Suprapubic skin (tissue), 4 donors: ENCODE measurements at places on chromosomes 16 and 17.

- peak; percentile 94 for DNase-seq
These were observed 684 bp downstream of the ZNF668 start for GRCh38 chr16:31073142-31073969.

- no peak for DNase-seq
These were observed 107.2 kb downstream of the PHKB start for GRCh38 chr16:47568351-47568750.

- no peak for DNase-seq
These were observed 20.7 kb upstream of the LRRC37A start for GRCh38 chr17:46274238-46274637.

DNA sequence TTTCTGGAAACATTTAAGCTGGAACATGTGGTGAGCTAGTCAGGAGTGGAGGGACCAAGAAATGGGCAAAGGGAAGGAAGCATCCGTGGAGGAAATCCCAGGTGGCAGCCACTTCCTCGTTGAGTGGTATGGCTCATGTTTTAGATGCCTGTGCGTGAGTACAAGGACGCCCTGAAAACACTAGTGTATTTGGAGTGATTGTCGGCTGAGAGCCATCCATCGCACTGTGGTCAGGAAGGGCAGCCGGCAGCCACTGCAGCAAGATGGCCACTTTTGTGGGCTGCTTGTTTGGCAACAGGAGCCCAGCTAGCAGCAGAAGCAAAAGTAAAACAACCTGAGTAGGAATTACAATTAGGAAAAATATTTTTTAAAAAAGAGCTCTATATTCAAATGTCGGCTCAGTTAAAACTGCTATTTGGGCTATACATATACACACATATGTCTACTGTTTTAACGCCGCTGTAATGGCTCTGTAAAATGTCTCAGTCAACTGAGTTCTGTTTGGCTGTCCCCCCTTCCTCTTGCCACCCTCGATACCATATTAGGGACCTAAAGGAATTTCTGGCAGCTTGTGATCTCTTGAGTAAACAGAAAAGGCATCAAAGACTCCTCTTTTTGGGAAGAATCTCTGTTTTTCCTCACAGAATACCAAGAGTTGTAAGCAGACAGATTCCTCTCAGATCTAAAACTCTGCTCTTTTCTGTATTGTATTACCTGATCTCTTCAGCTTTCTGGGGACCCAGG is 39.2 kb downstream of the BRD7 start:
- no peak for DNase-seq

- DNase-seq: no peak
These were observed 20.7 kb upstream of the CCDC92B start for GRCh38 chr17:2770129-2770528.

- no peak for DNase-seq
These were observed 183.0 kb upstream of the RPL38 start for GRCh38 chr17:74020522-74020921.

DNA sequence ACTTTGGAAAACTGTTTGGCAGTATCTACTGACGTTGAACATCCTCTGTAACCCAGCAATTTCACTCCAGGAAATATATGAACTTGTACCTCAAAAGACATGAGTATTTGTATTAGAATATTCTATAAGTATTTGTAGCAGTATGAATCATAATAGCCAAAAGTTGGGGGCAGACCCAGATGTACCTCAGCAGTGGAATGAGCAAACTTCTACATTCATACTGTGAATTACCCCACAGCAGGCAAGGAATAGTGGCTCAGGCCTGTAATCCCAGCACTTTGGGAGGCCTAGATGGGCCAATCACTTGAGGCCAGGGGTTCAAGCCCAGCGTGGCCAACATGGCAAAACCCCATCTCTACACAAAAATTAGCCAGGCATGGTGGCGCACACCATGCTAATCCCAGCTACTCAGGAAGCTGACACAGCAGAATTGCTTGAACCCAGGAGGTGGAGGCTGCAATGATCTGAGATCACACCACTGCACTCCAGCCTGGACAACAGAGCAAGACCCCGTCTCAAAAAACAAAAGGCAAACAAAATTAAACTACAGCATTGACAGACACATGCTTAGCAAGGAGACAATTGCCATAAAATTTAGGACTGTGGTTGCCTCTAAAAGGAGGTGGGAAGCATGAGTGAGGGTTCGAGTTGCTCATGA is 11.2 kb upstream of the HELZ start:
- DNase-seq: no peak

- no peak for DNase-seq
These were observed 59.8 kb downstream of the MRM1 start for GRCh38 chr17:36661047-36661666.

- DNase-seq: no peak
These were observed 430.8 kb downstream of the WWOX start for GRCh38 chr16:78530283-78530682.

DNA sequence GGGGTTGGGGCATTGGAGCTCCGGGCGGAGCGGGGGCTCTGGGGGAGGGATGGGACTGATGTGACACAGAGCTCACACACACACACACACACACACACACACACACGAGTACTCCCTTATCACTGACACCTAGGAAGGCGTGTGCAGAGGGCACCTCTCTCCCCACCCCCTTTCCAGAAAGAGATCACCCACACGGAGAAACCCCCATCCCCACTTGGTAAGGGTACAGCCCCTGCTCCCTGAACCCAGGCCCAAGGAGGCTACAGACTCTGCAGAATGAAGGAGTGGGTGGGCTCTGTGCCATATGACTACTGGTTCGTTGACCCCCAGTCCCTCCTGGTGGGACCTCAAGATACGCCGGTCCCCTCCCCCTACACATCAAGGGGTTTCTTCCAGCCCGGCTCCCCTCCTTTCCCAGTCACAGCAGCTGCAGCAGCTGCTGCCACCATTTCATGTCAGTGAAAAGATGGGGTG is 8.7 kb upstream of the ARHGAP23 start:
- no peak for DNase-seq

GRCh38 chr16:15548482-15548891 is 94.5 kb downstream of the MARF1 start:
- no peak for DNase-seq

DNA sequence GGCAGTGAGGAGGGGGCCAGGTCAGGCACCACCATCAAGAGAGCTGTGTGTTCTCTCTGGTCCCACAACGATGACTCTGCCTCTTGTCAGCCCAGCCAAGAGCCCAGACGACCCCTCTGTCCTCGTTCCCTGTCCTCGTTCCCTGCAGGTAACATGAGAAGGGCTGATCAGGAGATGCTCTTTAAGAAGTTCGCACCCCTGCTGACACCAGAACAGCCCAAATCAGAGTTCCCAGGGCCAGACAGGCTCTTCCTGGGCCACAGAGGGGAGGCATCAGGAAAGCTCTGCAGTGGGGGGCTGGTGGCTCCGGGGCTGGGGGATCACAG is 13.5 kb upstream of the DNAI2 start:
- DNase-seq: no peak

GRCh38 chr16:1991588-1991947 is 1.8 kb downstream of the SYNGR3 start:
- no peak for DNase-seq

GRCh38 chr17:81727324-81728031 is 15.4 kb downstream of the SLC25A10 start:
- DNase-seq: no peak

- no peak for DNase-seq
These were observed 9.3 kb upstream of the MAF start for GRCh38 chr16:79609861-79610260.

DNA sequence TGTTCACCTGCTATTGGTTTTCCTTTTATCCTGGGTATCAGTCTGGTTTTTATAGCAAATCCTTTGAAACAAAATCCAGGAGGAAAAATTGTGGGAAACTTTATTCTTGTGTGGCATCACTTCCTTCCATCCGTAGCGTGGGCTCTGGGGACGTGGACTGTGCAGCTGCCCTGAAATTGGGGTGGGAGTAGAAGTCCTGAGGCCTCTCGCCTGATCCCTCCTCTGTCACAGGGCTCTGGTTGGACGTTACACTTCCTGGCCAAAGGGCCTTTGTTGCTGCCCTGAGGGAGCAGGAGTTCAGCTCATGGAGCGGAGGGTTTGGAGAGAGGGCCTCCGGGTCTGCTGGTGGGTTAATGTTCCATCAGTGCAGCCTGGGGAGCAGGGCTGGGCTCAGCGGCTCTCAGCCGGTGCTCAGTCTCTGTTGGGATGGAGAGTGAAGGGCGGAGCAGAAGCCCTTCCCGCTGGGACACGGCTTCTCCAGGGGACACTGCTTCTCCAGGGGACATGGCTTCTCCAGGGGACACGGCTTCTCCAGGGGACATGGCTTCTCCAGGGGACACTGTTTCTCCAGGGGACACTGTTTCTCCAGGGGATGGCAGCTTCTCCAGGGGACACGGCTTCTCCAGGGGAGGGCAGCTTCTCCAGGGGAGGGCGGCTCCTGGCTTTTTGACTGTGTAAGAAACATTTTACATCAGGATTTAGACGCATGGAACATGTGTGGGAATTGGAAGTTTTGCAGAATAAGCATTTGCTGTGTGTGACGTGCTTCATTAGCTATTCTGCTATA is 15.2 kb upstream of the RPL13 start:
- DNase-seq: no peak

DNA sequence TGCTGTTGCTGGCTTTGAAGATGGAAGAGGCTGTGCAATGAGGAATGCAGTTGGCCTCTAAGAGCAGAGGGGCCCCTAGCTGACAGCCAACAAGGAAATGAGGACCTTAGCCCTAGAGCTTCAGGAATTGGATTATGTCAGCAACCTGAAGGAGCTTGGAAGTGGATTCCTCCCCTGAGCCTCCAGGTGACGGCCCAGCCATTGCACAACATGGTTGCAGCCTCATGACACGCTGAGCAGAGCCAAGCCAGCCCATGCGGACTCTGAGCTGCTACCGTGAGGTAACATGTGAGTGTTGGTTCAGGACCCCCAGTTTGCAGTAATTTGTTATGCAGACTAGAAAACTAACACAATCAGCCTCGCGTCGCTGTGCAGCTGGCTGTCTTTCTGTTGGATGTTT is 20.2 kb downstream of the CCDC42 start:
- DNase-seq: no peak

DNA sequence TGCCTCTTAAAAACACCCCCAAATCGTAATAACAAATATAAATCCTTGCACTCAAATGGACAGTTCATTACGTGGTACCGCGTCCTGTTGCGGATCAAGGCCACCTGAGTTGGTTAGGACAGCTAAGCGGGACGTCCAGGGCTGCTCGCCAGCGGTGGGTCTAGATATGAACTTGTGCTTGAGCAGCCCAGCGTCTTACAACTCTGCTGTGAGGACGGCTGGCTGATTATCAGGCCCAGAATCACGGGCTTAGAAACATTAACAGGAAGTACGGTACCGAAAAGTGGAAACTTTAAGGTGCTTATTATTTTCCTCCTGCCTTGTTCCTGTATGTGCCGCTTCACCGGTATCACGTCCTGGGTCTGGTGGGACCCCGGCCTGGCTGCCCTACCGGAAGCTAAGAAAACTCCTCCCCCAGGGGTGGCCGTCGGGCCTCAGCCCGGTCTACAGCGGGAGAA is 832 bp upstream of the SRRM2 start:
- DNase-seq: no peak

GRCh38 chr17:31524926-31525800 is 133.7 kb downstream of the RAB11FIP4 start:
- DNase-seq: peak; percentile 91

GRCh38 chr17:65346166-65346565 is 209.0 kb downstream of the RGS9 start:
- no peak for DNase-seq

GRCh38 chr17:79651761-79652160 is 40.9 kb upstream of the RBFOX3 start:
- DNase-seq: peak; percentile 29

DNA sequence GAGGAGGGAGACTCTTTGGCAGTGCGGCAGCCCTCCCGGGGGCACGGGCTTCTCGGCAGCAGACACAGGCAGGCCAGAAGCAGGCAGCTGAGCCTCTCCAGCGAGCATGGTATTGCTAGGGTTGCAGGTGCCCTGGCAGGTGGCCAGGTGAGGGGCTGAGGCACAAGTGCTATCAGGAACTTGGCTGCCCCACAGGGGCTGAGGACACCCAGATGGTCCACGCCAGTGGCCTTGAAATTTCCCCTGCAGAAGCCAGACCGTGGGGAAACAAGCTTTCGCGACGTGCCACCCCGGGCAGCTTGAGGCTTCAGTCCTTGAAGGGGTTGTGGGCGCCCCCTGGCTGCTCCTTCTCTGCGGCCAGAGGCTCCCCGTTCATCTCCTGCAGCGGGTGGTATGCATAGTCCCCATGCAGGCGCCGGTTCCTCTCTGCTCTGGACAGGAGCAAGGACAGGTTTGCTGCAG is 8.5 kb downstream of the NAGPA start:
- no peak for DNase-seq

- no peak for DNase-seq
These were observed 348.3 kb downstream of the CPPED1 start for GRCh38 chr16:12455287-12455798.

DNA sequence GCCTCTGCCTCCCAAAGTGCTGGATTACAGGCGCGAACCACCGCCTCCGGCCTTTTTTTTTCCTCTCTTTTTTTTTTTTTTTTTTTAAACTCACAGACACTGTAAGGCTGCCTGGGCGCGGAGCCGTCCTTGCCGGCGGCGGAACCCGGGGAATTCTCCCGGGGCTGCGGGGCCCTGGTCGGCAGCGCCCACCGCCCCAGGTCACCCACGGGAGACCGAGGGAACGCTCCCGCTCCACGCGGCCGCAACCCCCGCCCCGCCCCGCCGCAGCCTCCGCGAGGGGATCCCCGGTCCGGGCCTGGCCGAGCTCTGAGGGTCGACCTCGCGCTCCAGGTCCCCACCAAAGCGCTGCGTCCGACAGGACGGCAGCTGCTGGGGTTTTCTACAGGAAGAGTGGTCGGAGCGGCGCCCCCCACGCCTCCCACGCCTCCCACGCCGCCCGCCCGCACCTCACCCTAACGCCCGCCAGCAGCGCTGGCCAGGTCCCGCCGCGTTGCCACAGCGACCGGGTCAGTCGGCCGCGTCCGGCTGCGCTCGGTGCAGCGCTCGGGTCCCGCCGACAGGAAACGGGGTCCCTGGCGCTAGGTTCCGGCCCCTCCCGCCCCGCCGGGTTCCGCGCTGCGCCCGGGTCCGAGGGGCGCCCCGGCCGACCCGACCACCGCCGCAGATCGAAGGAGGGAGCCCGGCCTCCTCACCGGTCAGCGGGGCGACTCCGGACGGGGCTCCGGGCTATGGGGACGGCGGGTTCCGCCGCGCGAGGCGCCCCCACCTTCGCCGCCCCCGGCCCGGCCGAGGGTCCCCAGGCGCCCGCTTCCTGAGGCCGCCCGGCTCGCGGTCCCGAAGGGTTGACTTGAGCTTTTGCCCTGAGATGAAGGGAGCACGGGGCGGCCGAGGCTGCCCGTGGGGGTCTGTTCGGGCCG is at the start of gene CCDC57:
Gene CCDC57 (minus strand): TSS at position 512 of the 920 bp plus-strand sequence. CDS start 10,898 bp downstream, outside the sequence.
- peak; percentile 87 for DNase-seq
